ENCODE measurements at places on chromosomes 11 and 22.

DNA sequence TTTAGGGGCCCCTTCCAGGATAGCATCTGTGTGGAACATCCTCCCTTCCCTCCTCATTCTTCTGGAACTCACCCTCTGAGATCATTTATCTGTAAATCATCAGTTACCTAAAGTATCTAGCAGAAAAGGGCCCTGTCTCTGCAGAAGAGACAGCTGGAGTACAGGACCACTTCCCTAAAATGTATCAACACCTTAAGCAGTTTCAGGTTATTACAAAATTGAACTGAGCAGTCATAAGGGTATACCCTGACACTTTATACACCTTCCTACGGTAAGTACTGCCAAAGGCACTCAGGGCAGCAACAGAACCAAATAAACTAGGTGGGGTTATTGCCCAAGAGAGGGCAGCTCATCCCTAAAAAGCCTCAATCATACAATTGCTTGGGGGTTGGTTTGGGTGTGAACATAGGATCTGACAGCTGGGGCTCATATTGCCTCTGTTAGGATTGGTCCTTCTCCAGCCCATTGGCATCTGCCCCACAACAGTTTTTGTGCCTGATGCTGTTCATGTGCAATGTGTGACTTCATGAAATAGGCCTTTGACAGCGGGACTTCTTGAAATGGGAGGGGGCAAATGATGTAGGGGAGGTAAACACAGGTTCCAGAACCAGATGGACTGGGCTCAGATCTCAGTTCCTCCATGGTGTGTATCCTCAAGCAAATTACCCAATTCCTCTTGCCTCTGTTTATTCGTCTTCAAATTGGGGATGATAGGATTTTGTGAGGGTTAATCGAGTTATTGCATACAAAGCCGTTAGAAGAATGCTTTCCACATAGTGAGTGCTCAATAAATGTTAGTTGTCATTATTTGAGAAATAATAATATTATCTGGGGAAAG is 2.9 kb downstream of the POU2AF3 start:
- DNase-seq: no peak

DNA sequence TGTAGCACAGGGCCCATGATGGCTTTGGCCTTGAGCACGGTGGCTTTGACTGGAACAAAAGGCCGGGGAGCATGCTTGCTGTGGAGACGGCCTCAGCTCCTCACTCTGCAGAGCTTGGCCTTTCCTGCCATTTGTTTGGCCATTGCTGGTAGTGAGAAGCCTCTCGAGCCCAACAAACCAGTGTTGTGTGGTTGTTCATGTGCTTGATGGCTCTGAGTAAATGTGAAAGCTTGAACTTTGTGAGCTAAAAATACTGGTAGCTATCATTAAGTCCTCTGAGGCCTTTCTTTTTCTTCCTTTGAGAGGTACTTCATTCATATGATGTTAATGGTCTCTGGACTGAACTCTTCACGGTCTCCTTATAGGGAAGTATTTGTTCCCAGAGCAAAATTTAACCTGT is 39.6 kb downstream of the NAT10 start:
- no peak for DNase-seq

GRCh38 chr11:78657968-78658839 is 83.5 kb upstream of the NARS2 start:
- no peak for DNase-seq

DNA sequence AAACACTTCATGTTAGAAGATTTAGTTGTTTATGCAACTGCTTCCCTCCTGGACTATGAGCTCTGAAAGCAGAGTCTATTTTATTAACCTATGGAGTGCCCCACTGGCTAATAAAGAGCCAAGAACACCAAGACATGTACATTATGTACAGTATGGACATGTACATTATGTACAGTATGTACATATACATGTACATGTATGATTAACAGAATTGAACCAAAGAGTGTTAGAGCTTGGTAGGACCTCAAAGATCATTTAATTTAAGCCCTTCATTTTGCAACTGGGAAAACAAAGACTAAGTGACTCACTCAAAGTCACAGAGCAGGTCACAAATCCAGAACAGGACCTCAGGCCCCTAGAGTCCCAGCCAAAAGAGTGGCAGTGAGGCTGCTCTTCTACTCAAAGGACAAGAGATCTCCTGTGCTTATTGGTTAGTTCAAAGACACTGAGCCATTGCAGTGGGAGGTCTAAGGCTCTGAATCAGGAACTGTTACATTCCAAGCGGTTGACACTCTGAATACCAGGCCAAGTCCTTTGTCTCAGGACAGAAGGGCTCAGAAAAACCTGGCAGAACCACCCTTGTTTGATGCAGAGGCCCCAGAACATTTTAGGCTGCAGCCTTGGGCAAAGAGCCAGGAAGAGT is 103.8 kb downstream of the FAM168A start:
- DNase-seq: no peak

- DNase-seq: no peak
These were observed 581.5 kb downstream of the LRRC4C start for GRCh38 chr11:40877981-40878380.

DNA sequence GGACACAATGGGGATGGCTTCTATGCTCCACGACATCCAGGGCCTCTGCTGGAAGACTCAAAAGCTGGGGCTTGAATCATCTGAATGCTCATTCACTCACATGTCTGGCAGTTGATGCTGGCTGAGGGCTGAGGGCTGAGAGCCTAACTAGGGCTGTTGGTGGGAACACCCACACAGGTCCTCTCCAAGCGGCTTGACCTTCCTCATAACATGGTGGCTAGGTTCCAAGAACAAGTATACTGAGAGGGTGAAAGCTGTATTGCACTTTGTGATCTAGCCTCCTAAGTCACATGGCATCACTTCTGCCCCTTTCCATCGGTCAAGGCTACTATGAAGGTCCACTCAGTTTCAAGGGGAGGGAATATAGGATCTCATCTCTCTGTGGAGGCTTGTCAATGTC is 7.5 kb downstream of the TMEM151A start:
- DNase-seq: no peak

GRCh38 chr11:12377824-12378593 is 638 bp downstream of the PARVA start:
- no peak for DNase-seq

- no peak for DNase-seq
These were observed 5.6 kb upstream of the EEF1G start for GRCh38 chr11:62579252-62579651.

GRCh38 chr11:121524233-121524631 is 71.5 kb upstream of the SORL1-AS1 start:
- DNase-seq: peak; percentile 45

GRCh38 chr11:65280646-65281045 is 18.9 kb downstream of the POLA2 start:
- no peak for DNase-seq

DNA sequence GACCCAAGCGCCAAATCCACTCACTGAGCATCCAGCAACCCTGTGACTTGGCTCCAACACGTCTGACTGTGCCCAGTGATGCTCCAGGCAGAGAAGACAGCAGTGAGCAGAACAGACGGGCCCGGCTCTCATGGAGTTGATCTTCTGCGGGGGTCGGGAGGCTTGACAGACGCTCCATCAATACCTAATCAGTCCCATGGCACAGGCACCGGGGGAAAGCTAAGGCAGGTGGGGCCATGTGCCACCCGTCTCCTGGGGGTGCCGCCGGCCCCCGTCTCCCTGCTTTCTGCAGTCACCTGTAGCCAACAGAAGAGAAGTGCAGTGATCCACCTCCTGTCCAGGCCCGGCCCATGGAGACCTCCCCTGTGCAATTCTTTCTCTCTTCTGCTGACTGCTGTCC is 47.5 kb downstream of the LINC01488 start:
- DNase-seq: no peak

GRCh38 chr11:72925656-72926055 is 111.4 kb downstream of the ATG16L2 start:
- no peak for DNase-seq

GRCh38 chr11:76792505-76793264 is 9.5 kb downstream of the TSKU start:
- no peak for DNase-seq

DNA sequence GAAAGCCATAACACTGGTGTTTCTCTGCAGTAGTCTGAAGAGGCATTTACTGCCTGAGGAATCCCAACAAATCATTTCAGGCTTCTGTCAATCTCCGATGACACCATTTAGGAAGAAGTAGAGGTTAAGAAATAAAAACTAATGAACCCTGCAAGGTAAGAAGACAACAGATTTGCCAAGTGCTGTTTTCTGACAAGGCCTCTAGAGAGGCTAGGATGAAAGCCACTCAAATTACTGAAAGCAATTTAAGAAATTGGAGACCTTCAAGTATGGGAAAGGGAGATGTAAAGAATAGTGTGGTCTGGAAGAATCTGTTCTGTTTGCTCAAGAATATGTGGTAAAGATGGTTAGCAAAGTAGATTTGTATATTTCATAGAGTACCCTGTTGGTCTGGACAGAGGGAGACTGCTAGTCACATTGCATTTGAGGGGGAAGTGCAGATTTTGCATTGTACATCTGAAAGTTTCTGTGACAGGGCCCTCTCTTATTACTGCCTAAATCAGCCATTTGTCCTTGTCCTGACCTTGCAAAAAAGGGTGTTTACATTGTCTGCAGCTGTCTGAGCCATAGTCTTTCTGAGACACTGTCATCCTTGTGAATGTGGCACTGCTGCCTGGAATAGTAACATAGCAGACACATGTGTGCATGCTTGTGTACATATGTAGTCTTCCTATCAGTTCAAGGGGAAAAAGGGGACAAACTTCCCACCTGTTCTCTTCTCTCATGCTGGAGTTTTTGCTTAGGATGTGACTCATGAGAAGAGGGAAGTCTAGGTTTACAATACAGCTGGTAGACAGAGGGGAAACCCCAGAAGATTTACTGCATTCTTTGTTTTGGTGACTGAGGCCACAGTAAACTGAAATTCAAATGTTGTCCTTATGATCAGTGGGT is 640.2 kb upstream of the KIRREL3 start:
- no peak for DNase-seq

DNA sequence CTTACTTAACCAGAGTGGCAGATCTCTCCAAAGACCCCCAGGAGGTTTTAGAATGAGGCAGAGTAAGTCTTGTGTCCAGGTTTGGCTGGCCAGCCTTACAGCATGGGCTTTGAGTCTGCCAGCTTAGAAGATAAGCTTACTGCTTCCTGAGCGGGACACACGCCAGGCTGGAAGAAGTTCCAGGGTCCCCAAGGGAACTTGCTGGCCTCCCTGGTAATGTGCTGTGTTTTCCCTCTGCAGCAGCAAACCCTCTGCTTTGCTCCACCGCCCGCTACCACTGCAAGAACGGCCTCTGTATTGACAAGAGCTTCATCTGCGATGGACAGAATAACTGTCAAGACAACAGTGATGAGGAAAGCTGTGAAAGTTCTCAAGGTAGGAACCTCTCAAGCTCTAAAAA is 154.2 kb downstream of the LDLRAD3 start:
- DNase-seq: no peak

DNA sequence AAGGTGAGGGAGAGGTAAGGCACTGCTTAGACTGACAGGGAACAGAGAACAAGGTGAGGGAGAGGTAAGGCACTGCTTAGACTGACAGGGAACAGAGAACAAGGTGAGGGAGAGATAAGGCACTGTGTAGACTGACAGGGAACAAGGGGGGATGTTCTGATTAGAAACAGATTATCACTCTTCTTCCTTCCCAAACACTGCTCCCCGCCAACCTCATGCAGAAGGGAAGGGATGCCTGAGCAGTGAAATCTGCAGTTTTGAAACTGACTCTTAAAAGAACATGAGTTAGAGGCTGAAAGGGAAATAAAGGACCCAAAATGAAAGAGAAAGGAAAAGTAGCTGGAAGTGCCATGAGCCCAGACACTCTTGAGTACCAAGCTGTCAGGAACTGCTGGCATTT is 29.8 kb downstream of the NEFH start:
- DNase-seq: no peak

DNA sequence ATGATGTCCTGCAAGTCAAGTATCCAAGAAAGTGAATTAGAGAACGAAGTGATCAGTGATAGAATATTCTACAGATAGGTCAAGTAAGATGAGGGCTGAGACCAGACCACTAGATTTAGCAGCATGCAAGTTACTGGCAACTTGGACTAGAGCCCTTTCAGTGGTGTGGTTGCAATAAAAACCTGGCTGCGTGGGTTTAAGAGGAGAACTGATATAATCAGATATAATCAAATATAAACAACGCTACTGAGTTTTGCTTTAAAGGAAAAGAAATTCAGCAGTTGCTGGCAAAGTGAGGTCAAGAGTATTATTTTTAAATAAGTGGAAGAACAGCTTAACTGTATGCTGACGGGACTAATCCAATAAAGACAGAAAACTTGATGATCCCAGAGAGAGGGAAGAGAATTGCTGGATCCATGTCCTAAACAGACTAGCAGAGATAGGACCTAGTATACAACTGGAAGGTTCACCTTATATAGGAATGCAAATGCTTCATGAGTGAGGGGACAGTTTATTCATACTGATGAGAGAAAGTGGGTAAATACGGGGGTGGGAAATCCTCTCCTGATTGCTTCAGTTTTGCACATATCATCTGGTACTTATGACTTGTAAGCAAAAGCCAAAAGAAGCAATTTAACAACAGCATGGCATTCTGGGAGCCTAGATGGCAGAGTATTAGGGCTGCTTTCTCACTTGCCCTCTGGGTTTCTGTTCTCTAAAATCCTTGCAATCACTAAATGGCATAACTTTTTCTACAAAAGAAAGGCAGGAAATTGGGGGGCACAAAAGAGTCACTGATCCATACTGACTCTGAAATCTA is 146.2 kb downstream of the RBFOX2 start:
- DNase-seq: no peak

GRCh38 chr11:78244546-78245255 is 56.0 kb downstream of the USP35 start:
- no peak for DNase-seq

DNA sequence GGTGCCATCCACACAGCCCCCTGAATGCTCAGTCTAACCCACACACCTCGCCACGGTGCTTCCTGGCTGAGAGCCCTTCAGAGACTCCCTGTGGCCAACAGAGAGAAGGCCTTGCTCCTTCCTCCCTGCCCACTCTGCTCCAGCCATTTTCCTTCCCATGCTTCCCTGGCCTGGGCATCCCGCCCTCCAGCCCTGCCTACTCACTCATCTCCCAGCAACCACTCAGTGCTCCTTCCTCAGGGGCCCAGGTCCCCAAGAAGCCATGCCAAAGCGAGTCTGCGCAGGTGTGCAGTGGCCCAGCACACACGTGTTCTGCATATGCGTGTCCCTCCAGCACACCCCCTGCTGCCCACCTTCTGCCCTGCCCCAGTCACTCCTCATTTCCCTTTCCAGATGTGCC is 56.4 kb downstream of the NECTIN1 start:
- no peak for DNase-seq

DNA sequence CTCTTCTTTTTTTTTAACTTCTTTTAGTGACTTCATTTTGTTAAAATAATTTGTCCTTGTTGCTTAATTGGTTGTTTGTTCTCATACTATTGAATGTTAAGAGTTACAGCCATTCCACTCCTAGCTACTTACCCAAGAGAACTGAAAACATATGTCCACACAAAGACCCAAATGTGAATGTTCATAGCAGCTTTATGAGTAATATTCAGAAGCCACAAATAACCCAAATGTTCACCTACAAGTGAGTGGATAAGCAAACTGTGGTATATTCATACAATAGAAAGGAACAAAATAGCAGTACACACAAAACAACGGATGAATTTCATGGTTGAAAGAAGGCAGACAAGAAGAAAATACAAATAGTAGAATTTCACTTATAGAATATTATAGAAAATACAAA is 1.4 kb upstream of the OR4D11 start:
- no peak for DNase-seq

Measured in cerebellar nuclear complex (tissue), 1 donor.